ENCODE measurements at places on chromosomes 4 and X. TPM values are rescaled to one million over a fixed set of nuclear protein-coding genes. Genes with fewer than 3 reads are reported as not detected.

FANCB gene
- total RNA-seq: 2.8 TPM

MTCP1 gene
- 9.1 TPM for total RNA-seq

IRF2 gene
- 18.0 TPM for total RNA-seq

CFP gene
- 0.17 TPM for total RNA-seq

CYP2U1 gene
- total RNA-seq: 6.3 TPM

CFAP99 gene
- total RNA-seq: not detected

FRG2 gene
- total RNA-seq: not detected

NWD2 gene
- not detected for total RNA-seq

IL1RAPL1 gene
- total RNA-seq: 0.16 TPM

- H3K36me3 ChIP-seq: no peaks in the 10 kb centered on the region
- DNase-seq: no peak
- H3K27me3 ChIP-seq: no peaks in the 10 kb centered on the region
- H3K27ac ChIP-seq: no peak overlapping the region
Observed at GRCh38 chrX:119693996-119694451, 1.1 kb upstream of the SEPTIN6 start.

DNA sequence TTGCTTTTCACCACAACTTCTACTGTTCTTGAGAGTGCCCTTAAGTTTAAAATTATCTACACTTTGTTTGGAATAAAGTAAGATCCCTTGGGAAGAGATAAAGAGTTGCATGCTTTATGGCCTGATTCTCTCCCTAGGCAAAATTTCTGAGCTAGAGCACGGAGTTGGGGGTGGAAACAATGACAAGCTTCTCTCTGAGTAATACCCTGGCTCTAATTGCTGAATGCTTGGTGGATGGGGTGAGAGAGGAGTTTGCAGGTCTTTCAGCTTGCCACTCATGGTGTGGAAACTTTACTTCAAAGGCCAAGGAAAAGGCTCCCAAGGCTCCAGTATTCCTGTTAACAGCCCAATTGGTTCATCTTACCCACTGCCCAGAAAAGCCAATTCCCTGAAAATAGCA, 26.1 kb upstream of the PRDM8 start:
- H3K4me1 ChIP-seq: peaks cover 19% of the 10 kb centered on the region
- no peak overlapping the region for H3K4me3 ChIP-seq
- no peaks in the 10 kb centered on the region for H3K27me3 ChIP-seq
- H3K27ac ChIP-seq: no peak overlapping the region

GRCh38 chr4:187362937-187363857, 632.4 kb upstream of the ZFP42 start:
- DNase-seq: peak; percentile 7
- H3K27ac ChIP-seq: no peak overlapping the region
- H3K4me3 ChIP-seq: no peak overlapping the region
- no peaks in the 10 kb centered on the region for H3K36me3 ChIP-seq

- H3K4me3 ChIP-seq: no peak overlapping the region
- H3K4me1 ChIP-seq: peaks cover 16% of the 10 kb centered on the region
- no peaks in the 10 kb centered on the region for H3K27me3 ChIP-seq
- peak overlapping the region; percentile 41 for H3K27ac ChIP-seq
- peak; percentile 88 for DNase-seq
Observed at GRCh38 chr4:147741190-147741788, 9.4 kb downstream of the ARHGAP10 start.

- H3K27ac ChIP-seq: peak overlapping the region; percentile 83
- H3K4me1 ChIP-seq: peaks cover 56% of the 10 kb centered on the region
- H3K4me3 ChIP-seq: no peak overlapping the region
- no peaks in the 10 kb centered on the region for H3K36me3 ChIP-seq
Observed at GRCh38 chr4:140099983-140100382, 54.0 kb downstream of the MAML3 start.

GRCh38 chr4:48360285-48361011, 19.1 kb downstream of the SLAIN2 start:
- peaks cover 15% of the 10 kb centered on the region for H3K4me1 ChIP-seq
- no peaks in the 10 kb centered on the region for H3K36me3 ChIP-seq
- DNase-seq: peak; percentile 91

GRCh38 chr4:46389301-46389775, 590 bp downstream of the GABRA2 start:
- no peaks in the 10 kb centered on the region for H3K36me3 ChIP-seq
- DNase-seq: no peak
- H3K4me1 ChIP-seq: no peaks in the 10 kb centered on the region
- peaks cover 37% of the 10 kb centered on the region for H3K27me3 ChIP-seq
- peak overlapping the region; percentile 46 for H3K4me3 ChIP-seq

GRCh38 chr4:960636-961350, 12.6 kb downstream of the DGKQ start:
- H3K4me3 ChIP-seq: no peak overlapping the region
- H3K36me3 ChIP-seq: no peaks in the 10 kb centered on the region
- H3K4me1 ChIP-seq: no peaks in the 10 kb centered on the region
- no peak overlapping the region for H3K27ac ChIP-seq
- no peaks in the 10 kb centered on the region for H3K27me3 ChIP-seq
- DNase-seq: no peak

DNA sequence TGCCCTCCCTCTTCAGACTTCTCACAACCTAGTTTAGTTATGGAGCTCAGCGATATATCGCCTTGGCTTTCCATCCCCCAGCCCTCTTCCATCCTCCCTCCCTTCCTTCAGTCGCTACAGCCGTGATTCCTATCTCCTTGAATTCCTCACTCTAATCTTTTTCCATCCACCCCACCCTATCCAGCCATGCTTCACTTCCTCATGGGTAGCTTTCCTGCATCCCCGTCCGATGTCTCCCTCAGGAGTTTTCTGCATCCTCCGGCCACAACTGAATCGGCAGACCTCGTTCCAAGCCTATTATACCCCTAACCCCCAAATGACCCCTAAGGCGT, 456 bp downstream of the SNX12 start:
- peak overlapping the region; percentile 91 for H3K4me3 ChIP-seq
- no peak for DNase-seq
- peak overlapping the region; percentile 90 for H3K27ac ChIP-seq
- peaks cover 2% of the 10 kb centered on the region for H3K36me3 ChIP-seq

DNA sequence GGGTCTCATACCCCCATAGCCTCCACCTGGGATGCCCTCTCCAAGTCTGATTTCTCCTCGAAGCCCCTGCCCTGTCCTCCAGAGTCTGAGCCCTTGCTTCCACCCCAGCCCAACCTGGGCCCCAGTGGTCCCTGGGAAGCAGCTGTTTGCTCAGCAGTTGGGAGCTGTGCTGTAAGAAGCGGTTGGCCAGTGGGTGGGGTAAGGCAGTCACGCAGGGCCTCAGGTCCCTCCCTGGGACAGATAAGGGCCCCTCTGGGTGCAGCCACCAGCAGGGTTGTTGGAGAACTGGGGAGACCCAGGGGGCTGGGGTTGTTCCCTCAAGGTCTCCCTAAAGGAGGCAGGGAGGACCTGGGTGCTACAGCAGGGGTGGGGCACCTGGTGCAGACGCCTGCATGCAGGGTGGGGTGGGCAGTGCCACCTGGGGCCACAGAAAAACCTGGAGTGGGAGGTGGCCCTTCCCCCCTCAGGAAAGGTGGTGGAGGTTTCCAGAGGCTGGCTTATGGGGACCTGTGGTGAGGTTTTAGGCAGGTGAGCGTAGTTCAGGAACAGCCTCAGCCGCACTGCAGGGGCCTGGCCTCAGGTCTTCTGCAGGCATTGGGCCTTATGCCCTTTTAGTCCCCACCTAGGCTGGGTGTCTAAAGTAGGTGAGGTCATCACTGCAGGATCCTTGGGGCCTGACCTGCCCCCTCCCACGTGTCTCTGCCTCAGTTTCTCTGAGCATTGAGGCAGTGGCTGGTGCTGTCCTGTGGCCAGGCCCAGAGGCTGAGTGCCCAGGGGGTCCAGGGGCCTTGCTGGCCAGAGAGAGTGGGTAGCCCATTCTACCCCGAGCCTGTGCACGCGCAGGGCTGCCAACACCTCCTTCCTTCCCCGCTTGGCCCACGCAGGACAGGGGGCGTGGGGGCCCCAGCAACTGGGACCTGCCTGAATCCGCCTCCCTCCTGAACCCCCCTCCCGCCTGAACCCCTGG, 3.1 kb upstream of the SLC26A1 start:
- H3K4me3 ChIP-seq: no peak overlapping the region
- peaks cover 24% of the 10 kb centered on the region for H3K27me3 ChIP-seq
- no peak for DNase-seq
- H3K36me3 ChIP-seq: no peaks in the 10 kb centered on the region

DNA sequence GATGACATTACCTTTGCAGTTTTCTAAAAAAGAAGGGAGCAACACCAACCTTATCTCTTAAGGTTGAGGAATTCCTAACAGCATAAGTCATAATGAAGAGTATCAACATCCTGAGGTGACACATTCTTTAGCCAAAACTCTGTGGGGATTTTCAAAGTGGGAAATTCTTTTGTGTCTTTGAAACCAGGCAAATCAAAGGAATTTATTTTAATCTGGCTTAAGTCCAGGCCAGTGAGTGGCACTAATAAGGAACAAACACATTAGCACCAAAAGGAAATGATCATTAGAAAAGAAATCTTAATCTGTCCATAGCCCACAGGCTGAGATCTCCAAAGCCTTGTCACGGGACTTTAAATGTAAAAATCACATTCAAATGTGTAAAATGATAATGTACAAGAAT, 110.1 kb downstream of the LARP7 start:
- no peaks in the 10 kb centered on the region for H3K36me3 ChIP-seq
- no peaks in the 10 kb centered on the region for H3K27me3 ChIP-seq
- H3K27ac ChIP-seq: no peak overlapping the region
- no peak overlapping the region for H3K4me3 ChIP-seq
- no peaks in the 10 kb centered on the region for H3K4me1 ChIP-seq
- no peak for DNase-seq

DNA sequence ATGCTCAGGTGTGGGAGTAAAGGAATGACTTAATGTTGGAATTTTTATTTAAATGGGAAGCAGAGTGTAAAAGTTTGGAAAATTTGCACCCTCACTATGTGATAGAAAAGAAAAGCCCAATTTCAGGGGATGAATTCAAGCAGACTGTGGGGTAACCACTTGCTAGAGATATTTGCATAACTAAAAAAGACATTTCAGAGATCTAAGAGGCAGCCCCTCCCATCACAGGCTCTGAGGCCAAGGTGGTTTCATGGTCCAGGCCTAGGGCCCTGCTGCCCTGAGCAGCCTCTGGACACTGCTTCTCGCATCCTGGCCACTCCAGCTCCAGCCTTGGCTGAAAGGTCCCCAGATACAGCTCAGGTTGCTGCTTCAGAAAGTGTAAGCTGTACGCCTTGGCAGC, 5.9 kb upstream of the XPNPEP2 start:
- no peak for DNase-seq
- H3K27ac ChIP-seq: no peak overlapping the region
- H3K36me3 ChIP-seq: no peaks in the 10 kb centered on the region
- H3K27me3 ChIP-seq: no peaks in the 10 kb centered on the region
- no peaks in the 10 kb centered on the region for H3K4me1 ChIP-seq
- H3K4me3 ChIP-seq: no peak overlapping the region

- peaks cover 4% of the 10 kb centered on the region for H3K27me3 ChIP-seq
- H3K4me3 ChIP-seq: no peak overlapping the region
- no peak for DNase-seq
- no peaks in the 10 kb centered on the region for H3K36me3 ChIP-seq
Observed at GRCh38 chr4:54392479-54392878, 163.4 kb downstream of the PDGFRA start.

- no peaks in the 10 kb centered on the region for H3K27me3 ChIP-seq
- peaks cover 76% of the 10 kb centered on the region for H3K36me3 ChIP-seq
- no peak overlapping the region for H3K4me3 ChIP-seq
- no peak overlapping the region for H3K27ac ChIP-seq
- H3K4me1 ChIP-seq: peaks cover 5% of the 10 kb centered on the region
Observed at GRCh38 chr4:38692421-38692820, 28.4 kb downstream of the KLF3 start.

GRCh38 chr4:154490234-154490582, 1.4 kb downstream of the DCHS2 start:
- no peaks in the 10 kb centered on the region for H3K36me3 ChIP-seq
- DNase-seq: no peak
- H3K4me1 ChIP-seq: no peaks in the 10 kb centered on the region
- peaks cover 38% of the 10 kb centered on the region for H3K27me3 ChIP-seq

GRCh38 chrX:107626481-107626880, 1.8 kb upstream of the PRPS1 start:
- no peaks in the 10 kb centered on the region for H3K27me3 ChIP-seq
- no peak for DNase-seq

- H3K4me3 ChIP-seq: no peak overlapping the region
- DNase-seq: peak; percentile 38
- no peaks in the 10 kb centered on the region for H3K36me3 ChIP-seq
- no peak overlapping the region for H3K27ac ChIP-seq
Observed at GRCh38 chrX:261167-261918, 19.8 kb upstream of the PLCXD1 start.

GRCh38 chrX:53714580-53715345, 28.2 kb upstream of the HUWE1 start:
- no peaks in the 10 kb centered on the region for H3K27me3 ChIP-seq
- H3K4me3 ChIP-seq: no peak overlapping the region
- DNase-seq: peak; percentile 54
- no peaks in the 10 kb centered on the region for H3K36me3 ChIP-seq
- peaks cover 14% of the 10 kb centered on the region for H3K4me1 ChIP-seq

DNA sequence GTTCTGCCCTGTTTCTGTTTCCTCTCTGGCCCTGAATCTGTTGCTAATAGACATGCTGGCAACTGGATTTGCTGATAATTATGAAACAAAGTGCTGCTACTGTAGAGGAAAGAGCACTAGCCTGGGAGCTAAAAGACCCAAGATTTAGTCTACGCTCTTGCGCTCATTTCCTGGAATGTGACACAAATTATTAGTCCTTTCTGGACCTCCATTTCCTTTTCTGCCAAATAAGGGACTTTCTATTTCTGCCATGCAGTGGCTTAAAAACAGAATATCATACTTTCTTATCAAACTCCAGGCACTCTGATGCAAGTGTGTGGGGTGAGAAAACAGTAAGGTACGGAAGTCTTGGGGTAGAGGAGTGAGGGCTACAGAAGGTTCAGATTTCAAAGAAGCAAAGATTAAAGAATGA, 48.3 kb upstream of the GPR174 start:
- H3K27me3 ChIP-seq: no peaks in the 10 kb centered on the region
- H3K36me3 ChIP-seq: no peaks in the 10 kb centered on the region
- H3K27ac ChIP-seq: no peak overlapping the region

- DNase-seq: no peak
- H3K27ac ChIP-seq: no peak overlapping the region
- peaks cover 5% of the 10 kb centered on the region for H3K36me3 ChIP-seq
- peaks cover 11% of the 10 kb centered on the region for H3K4me1 ChIP-seq
Observed at GRCh38 chrX:69162361-69162865, 2.8 kb downstream of the PJA1 start.

- H3K4me3 ChIP-seq: no peak overlapping the region
- H3K4me1 ChIP-seq: no peaks in the 10 kb centered on the region
- H3K27ac ChIP-seq: no peak overlapping the region
- no peaks in the 10 kb centered on the region for H3K36me3 ChIP-seq
- no peak for DNase-seq
Observed at GRCh38 chr4:92988301-92988700, 684.5 kb downstream of the GRID2 start.
